ENCODE measurements at places on chromosomes 1 and 21.

DNA sequence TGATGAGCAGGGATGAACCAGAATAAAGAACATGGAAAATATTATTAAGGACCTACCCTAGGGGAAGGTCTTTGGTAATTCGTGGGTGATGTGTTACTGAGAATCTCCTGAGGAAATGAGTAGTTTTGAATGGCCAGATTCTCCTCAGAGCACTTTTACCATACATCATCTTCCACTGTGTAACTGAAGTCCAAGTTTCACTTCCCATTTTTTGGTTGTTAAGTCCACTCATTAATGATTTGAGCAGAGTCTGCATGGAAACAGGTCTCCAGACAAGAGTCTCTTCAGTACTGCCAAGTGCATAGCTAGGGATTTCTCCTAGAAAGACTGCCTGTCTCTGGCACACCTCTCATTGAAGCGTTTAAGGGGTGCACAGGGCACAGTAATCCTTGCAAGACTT is 48.7 kb upstream of the PCP4 start:
- DNase-seq: no peak

DNA sequence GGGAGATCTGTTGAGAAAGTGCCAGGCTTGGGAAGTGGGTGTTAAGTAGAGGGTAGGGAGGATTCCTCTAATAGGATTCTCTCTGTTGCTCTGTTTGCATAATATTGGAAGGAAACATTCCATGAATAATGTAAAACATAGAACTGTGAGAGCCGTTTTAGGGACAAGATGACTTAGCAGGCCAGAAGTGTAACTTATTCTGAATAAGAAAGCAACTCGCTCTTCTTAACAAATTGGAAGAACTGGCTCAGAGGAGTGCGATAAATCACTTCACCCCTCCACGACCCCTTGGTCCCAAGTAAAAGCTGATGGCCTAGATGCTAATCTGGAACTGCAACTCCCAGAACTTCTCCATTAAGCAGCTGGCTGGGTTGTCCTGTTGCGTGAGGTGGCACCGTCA is 19.1 kb downstream of the SIM2 start:
- no peak for DNase-seq

GRCh38 chr1:185916861-185917260 is 182.7 kb downstream of the HMCN1 start:
- DNase-seq: no peak

DNA sequence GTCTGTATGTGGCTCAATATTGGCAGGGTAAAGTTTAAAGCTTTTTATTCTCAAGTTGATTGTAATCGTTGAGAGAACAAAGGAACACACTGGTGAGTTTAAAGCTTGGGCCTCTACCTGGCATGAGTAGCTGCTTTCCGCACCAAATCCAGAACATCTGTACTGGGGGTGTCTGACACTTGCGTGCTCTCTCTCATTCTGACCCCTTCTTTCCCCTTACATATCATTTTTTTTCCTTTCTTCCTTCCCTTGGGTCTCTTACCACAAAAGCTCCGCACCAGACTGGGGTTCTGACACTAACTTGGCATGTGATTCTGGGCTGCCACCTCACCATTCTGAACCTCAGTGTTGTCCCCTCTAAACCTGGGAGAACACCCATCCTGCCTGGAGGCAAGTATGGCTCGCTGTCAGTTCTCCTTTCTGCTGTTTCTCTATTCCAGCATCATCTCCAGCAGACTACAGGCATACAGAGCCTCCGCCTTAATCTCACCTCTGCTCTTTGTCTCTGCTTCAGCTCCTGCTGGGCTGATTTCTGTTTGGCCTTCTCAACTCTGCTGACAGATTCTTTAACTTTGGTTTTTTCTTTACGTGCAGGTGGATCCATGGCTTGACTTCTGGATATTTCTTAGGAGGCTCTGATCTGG is 859 bp upstream of the ERMAP start:
- no peak for DNase-seq

DNA sequence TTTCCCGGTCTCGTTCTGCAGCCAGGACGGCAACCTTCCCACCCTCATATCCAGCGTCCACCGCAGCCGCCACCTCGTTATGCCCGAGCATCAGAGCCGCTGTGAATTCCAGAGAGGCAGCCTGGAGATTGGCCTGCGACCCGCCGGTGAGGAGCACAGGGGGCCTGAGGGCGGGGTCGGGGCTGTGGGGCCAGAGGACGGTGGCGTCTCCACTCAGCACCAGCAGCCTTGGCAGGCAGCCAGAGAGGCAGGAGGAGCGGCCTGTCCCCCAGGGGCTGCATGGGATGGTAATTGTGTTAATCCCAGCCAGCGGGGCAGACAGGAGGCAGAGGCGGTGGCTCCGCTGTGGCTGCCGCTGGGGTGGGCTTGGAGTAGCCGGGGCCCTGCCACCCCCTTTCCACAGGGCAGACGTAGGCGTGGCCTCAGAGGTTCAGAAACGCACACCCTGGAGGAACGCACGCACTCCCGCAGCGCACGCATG is 12.1 kb downstream of the SAMD11 start:
- DNase-seq: no peak

DNA sequence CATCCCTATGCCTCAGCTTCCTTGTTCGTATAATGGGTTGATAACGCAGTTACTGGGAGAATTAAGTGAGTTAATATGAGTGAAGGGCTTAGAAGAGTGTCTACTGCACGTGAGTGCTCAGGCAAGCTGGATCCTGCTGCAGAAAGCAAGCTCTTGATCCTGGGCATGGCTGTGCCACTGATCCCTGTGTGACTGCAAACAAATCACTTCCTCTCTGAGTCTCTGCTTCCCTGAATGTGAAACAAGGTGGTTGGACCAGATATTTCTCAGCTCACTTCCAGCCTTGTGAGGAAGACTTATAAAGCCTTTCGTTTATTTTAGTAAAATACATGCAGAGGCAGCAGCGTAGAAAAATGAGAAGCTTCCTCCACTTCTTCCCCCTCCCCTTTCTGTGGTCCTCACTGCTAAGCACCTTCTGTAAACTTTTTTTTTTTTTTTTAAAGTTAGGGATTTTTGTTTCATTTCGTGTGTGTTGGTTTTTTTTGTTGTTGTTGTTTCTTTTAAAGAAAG is 13.8 kb downstream of the PSEN2 start:
- DNase-seq: no peak

- DNase-seq: no peak
Measured at GRCh38 chr1:182329471-182329870, 62.1 kb downstream of the GLUL start.

- DNase-seq: no peak
Measured at GRCh38 chr1:181179279-181179986, 90.9 kb downstream of the IER5 start.

- peak; percentile 83 for DNase-seq
Measured at GRCh38 chr1:221712198-221712684, 29.6 kb downstream of the DUSP10 start.

DNA sequence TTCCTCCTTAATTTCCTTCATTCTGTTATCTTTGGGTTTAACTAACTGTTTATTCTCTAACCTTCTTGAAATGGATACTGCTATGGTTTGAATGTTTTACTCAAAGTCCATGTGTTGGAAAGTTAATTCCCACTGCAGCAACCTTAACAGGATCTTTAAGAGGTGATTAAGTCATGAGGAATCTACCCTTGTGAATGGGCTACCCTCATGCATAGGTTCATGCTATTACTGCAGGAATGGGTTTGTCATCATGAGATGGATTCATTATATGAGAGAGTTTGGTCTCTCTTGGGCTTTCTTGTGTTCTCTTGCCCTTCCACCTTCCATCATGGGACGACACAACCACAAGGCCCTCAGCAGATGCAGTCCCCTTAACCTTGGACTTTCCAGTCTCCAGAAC is 516.9 kb downstream of the ADGRL2 start:
- no peak for DNase-seq

GRCh38 chr1:180889325-180889724 is 23.4 kb upstream of the KIAA1614 start:
- DNase-seq: no peak

DNA sequence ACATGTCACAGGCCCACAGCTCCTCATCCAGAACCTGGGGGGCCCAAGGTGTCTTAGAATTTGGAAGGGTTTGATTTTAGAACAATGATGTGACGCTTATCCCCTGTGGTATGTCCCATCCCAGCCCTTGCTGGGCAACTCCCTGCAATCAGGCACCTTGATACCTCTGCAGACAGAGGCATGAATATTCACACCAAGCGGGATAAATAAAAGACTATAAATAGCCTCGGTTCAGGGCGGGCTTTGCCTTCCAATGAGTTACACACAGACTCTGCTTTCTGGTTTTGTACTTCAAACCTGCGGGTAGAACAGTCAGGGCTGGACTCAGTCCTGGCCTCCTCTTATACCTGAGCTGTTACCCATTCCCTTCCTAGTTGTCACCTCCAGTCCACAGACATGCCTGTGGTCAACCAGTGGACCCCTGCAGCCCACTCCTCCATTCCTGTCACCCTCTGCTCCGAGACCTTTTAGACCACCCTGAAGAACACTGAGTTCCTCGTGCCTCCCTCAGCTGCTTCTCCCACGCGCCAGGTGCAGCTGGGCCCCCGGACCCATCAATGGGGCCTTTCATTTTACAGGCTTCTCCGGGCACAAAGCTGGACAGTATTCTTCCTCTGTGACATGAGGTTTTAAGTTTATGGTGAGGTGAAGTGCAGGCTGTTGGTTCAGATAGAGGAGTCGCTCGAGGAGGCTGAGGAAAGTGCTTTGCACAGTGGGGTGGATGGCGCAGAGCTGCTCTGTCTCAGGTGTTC is 120.1 kb upstream of the TNR start:
- DNase-seq: no peak

DNA sequence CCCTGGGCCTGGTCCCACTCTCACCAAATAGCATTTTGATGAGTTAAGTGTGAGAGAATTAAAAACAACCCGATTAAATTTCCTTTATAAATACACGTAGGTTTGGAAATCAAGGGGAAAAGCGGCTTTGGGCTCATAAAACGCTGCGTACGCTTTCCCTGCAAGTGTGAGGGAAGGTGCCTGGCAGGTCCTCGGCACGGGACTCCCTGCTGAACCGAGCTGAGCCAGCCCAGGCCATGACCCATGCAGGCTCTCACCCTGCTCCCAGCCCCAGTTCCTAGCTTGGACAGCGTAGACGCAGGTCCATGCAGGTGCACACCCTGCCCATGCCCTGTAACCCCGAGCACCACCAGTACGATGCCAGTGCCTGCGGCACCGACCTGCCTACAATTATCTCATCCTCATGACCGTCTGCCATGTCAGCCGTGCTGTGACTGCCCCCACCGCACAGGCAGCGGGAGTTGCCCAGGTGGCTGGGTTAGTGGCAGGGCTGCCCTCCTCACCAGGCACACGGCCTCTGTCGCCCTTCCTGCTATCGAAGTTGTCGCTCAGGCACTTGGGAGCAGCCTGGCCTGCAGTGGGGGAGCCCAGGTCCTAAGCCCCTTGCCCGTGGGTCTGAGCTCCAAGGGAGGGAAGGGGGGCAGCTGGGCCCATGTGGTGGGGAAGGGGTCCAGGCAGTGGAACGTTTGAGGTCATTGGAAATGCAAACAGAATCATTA is 41.0 kb upstream of the ACTRT2 start:
- DNase-seq: no peak

- DNase-seq: no peak
Measured at GRCh38 chr21:19565587-19565986, 1162.0 kb upstream of the TMPRSS15 start.

- no peak for DNase-seq
Measured at GRCh38 chr1:179129702-179130473, 48.0 kb downstream of the TOR3A start.

GRCh38 chr1:102219463-102219862 is 222.7 kb upstream of the OLFM3 start:
- DNase-seq: no peak

GRCh38 chr1:67572594-67573221 is 112.3 kb upstream of the GADD45A start:
- DNase-seq: peak; percentile 56
